ENCODE measurements at places on chromosomes 16 and 17.

GRCh38 chr16:68356919-68357286 is 46.1 kb downstream of the PRMT7 start:
- no peak for DNase-seq

DNA sequence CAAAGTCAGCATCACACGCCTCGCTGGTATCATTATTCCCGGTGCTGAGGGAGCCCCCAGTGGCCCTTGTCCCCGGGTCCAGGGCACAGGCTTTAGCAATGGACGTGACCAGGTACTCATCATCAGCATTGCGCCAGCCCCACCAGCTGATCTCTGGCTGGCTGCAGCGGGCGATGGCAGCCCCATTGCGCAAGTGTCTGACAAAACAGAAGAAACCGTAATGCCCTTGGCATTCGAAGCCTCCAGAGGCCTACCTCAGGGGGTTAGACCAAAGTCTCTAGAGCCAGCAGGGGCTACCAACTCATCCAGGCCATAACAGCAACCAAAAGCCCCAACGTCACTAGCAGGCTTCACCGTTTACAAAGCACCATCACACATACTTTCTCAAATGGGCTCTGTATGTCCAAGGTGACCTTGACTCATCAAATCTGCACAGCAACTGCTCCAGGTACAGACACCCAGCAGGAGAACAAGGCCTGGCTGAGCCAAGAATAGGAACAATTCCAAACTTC is 7.3 kb downstream of the MTMR4 start:
- DNase-seq = peak; percentile 83

DNA sequence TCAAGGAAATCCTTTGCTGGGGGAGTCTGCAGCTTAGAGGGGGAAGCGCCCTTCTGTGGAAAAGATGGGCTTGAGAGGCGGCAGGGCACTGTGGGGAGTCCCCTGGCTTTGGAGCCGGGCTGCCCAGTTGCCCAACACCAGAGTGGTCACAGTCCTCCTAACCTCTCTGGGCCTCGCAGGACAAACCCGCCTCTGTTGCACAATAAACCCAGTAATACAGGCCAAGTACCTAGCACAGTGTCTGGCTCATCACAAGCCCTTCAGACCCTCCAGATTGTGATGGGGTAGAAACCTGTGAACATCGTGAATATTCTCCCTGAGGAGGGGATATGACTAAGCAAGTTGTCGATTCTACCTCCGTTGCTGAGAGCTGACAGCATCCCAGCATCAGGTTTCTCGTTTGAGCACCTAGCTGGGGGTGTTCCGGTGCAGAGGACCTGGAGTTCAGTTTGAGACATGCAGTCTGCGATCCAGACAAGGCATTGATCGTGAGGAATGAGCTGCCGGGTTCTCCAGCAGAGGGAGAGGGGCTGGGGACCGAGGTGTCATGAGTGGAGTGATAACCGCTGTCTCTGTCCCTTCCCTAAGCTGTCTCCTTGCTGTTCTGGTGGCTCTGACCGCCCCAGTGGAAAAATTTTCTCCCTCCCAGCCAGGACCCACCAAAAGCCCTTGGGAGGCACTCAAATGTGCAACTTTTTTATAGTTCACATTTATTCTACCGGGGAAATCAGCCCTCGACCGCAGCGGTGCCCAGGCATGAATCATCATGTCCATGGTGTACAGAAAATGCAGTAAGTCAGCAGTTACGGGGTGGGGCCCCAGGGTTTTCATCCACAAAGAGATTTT is 161.9 kb downstream of the WSCD1 start:
- DNase-seq = peak; percentile 43

GRCh38 chr16:87002717-87003413 is 314.3 kb downstream of the C16orf95 start:
- DNase-seq = no peak

DNA sequence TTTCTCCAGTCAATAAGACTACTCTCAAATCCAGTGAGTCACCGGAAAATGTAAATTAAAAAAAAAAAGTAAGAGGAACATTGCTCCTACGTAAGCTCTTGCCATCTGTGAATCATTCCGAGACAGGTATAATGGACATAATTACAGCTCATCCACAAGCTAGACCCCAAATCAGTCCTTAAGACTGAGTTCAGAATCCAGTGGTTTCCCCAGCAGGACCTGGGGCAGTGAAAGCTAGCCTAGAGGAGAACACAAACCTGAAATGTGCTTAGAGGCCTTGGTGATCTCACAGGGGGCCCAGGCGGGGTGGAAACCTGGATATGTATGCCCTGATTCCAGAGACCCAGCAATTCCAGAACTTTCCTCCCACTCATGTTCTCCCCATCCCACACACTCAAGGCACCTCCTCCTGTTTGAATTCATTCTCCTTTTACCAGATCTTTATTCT is 132.0 kb downstream of the COPRS start:
- DNase-seq = no peak

DNA sequence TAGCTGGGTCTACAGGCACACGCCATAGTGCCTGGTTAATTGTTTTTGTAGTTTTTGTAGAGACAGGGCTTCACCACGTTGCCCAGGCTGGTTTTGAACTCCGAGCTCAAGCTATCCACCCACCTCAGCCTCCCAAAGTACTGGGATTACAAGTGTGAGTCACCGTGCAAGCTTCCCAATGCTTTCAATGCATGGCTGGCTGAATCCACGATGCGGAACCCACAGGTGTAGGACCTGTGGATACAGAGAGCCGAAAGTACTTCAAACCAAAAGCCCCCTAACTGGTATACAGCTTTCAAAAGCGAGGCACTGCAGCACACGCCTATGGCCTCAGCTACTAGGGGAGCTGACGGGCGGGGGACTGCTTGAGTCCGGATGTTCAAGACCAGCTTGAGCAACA is 44.8 kb downstream of the METTL16 start:
- no peak for DNase-seq

DNA sequence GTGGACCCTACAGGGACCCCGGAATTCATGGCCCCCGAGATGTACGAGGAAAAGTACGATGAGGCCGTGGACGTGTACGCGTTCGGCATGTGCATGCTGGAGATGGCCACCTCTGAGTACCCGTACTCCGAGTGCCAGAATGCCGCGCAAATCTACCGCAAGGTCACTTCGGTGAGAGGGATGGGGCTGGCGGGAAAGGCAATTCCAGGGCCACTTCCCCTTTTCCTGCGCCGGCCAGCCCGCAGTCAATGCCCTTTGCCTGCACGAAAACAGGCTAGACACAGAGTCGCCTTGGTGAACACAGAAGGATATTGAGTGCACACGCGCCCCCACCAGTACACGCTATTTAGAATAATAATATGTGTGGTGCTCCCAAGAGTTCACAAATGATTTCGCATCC is 4.0 kb downstream of the WNK4 start:
- DNase-seq = no peak

GRCh38 chr16:89061590-89062380 is 31.9 kb upstream of the ACSF3 start:
- no peak for DNase-seq

DNA sequence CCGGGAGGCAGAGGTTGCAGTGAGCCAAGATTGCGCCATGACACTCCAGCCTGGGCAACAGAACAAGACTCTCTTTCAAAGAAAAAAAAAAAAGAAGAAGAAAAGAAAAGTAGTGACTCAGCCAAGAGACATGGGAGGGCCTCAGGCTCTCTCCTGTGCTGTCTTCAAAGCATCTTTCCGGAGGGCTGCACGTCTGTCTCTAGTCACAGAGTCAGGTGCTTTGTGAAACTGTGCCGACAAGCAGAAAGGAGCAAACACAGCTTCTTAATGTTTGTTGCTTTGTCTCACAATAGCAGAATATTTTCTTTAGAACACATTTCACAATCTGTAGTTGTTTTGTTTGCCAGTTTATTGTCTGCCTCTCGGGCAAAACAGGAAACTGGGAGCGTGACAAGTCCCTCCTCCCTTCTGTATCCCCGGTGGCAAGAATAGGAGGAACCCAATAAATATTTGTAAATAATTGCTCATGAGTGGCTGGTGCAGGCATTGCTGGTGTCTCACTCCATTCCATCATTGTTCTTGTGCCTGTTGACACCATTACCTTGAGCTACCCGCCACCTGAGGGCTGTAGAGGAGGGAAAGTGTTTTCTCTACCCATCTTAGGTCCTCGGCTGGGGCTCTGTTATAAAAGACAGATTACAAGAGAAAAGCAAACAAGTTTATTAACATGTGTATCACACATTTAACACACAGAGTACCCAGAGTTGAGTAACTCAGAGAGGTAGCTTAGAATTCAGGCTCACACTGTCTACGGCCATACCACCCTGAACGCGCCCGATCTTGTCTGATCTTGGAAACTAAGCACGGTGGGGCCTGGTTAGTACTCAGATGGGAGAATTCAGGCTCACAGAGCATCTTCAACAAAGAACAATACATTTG is 5.5 kb downstream of the GAST start:
- no peak for DNase-seq

DNA sequence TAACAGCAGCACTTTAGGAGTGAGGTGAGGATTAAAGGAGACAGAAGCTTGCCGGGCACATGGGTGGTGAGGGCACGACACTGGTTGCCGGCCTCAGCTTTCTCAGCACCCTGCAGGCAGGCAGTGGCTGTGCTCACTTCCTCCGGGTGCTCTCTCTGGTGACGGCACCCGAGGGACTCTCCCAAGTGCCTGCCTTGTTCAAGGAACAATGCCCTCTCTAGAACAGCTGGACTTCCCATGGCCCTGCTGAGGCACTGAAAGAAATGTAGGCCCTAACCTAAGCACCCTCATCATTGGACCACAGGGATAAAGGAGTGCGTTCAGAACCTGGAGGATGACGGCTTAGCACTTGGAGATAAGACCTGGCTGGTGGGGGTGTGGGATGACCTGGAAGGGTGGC is 72.7 kb downstream of the N4BP1 start:
- DNase-seq = peak; percentile 82

DNA sequence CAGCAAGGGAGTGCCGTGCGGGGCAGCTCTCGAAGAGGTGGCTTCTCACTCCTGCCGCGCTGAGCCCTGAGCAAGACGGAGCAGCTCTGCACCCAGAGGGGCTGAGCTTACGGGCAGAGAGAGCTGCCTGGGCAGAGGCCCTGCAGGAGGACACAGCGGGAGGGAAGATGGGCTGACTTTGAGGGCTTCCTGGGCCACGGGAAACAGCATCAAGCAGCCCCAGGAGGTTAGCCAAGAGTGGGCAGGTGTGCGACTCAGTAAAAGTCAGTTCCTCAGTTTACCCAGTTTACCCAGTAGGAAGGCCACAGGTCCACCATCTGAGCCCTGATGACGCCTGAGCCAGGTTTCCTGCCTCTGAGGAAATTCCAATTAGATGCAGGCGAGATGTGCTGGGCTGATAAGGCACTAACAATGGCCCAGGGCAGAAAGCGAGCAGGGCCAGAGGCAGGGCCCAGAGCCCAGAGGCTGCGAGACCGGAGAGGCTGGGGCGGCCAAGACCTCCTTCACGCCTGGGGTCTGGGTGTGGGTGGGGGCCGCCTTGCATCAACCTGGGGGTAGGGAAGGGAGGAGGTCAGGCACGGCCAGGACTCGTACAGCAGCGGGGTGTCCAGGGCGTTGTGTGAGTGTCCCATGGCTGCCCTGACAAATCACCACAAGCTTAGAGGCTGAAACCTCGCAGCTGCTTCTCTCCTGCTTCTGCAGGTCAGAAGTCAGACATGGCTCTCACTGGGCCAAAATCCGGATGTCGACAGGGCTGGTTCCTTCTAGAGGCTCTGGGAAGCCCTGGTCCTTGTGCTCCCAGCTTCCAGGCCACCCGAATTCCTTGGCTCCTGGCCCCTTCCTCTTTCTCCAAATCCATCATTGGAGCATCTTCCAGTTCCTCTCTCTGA is 32.0 kb upstream of the CIBAR2 start:
- DNase-seq = no peak

DNA sequence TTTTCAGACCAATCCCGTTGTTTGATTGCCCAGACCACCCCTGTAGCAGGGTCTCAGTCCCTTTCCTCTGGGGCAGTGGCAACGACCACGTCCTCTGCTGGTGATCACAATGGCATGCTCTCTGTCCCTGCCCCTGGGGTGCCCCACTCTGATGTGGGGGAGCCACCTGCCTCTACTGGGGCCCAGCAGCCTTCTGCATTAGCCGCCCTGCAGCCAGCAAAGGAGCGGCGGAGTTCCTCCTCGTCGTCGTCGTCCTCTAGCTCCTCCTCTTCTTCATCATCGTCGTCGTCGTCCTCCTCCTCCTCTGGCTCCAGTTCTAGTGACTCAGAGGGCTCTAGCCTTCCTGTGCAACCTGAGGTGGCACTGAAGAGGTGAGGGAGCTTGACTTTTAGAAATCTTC is 9.2 kb downstream of the ELOB start:
- DNase-seq = peak; percentile 66

DNA sequence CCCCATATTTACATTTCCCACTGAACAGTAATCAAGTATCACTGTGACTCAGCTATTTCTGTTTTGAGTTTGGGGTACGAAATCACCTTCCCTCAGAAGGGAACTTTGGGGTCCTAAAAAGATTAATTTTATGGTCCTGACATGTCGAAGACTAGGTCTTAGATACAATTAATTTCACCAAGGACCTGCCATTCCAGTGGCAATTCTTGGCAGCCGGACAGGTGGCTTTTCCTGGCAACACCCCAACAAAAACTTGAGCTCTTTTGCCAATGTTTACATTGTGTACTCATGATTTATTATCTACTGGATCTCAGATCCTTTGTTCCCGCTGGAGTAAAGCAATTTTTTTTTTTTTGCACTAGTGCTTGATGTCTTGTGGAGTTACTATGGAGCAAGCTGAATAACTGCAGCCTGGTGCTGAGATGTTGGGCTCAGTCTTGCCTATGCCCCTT is 14.4 kb downstream of the SLFN5 start:
- DNase-seq = no peak

DNA sequence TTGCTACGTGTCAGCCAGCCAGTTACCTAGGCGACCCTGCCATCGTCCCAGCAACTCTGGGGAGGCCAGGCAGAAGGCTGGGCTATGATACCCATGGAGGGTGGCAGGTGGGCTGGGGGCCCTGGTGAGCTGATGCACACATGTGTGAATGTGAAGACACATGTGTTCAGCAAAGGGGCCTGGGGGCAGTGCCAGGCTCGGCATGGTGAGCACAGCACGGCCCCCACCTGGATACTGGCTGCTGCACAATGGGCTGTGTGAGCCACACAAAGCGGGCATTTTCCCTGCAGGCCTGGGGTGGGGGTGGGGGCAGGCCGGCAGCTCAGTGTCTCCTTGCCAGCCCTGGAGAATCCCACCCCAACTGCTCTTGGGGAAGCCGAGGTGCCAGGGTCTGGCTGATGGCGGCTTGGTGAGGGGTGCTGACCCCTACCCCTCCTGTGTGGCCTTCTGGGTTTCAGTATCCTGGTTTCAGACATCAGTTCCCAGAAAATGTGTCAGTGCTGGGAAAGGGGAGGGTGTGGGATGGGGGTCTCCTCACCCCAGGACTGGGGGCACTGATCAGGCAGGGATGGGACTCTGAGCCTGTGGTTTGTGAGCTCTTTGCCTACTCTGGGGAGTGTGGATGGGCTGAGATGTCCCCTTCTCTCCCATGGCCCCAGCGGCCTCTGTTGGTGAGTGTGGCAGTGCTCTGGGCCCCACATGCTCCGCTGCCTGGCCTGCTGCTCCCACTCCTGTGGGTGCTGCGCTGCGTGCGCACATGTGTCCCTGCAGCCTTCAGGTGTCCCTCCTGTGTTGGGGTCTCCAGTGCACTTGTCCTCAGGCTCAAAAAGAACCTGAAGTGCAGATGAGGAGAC is 5.1 kb downstream of the LLGL1 start:
- no peak for DNase-seq
